H1 (cell line): ENCODE measurements at places on chromosomes 2 and 18. TPM values are rescaled to one million over a fixed set of nuclear protein-coding genes. Genes with fewer than 3 reads are reported as not detected.

The YES1 gene
- total RNA-seq, result 94.3 and 99.5 TPM in 2 replicates

The EIF2AK3 gene
- total RNA-seq, result 22.7 and 22.8 TPM in 2 replicates

The APCDD1 gene
- total RNA-seq, result 2.6 and 3.0 TPM in 2 replicates

The NAT8 gene
- total RNA-seq, result not detected in 2 replicates

The CXCR1 gene
- total RNA-seq, result not detected in 2 replicates

GRCh38 chr2:24183366-24184069 is 8.7 kb downstream of the FAM228A start:
- H3K4me3 ChIP-seq, result no peak overlapping the region
- no peaks in the 10 kb centered on the region for H3K4me1 ChIP-seq
- H3K27ac ChIP-seq, result no peak overlapping the region
- DNase-seq, result no peak
- H3K27me3 ChIP-seq, result no peaks in the 10 kb centered on the region

- H3K4me3 ChIP-seq, result peak overlapping the region; percentile 38
- DNase-seq, result no peak
- no peak overlapping the region for H3K27ac ChIP-seq
- no peaks in the 10 kb centered on the region for H3K27me3 ChIP-seq
- H3K36me3 ChIP-seq, result no peaks in the 10 kb centered on the region
Observed at GRCh38 chr2:25043241-25043867, 1.5 kb downstream of the EFR3B start.

DNA sequence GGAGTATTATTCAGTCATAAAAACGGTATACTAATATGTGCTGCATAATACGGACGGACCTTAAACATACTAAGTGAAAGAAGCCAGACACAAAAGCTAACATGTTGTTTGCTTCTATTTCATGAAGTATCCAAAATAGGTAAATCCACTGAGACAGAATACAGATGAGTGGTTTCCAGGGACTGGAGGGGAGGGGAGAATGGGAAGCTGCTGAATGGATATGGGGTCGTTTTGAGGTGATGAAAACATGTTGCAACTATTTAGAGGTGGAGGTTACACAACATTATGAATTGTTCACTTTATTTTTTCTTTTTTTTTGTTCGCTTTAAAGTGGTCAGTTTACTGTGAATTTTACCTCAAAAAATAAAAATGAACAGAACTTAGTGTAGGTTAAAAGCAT is 52.9 kb downstream of the RAB10 start:
- no peak for DNase-seq
- no peaks in the 10 kb centered on the region for H3K27me3 ChIP-seq
- no peaks in the 10 kb centered on the region for H3K36me3 ChIP-seq
- no peak overlapping the region for H3K27ac ChIP-seq
- peaks cover 5% of the 10 kb centered on the region; the same call in 1 of the 2 replicates for H3K4me1 ChIP-seq
- H3K4me3 ChIP-seq, result no peak overlapping the region
